ENCODE measurements at places on chromosomes 16 and 17.

DNA sequence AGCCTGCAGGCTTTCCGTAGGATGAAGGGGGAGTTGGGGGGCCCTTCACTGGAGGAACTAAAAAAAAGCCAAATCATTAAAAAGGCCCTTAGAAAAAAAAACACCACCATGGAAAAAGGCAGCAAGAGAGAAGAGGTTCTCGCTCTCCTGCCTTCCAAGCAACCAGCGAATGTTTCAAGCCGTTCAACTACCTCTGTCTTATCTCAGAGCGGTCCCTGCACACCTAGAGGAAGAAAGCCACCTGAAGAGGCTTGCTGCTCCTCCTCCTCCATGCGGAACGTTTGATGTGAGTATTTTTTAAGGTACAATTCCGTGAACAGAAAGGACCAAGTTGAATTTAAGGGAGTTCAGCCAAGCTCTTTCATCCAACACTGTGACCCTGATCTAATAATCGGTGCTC is 9.2 kb downstream of the NXN start:
- DNase-seq = no peak

- peak; percentile 50 for DNase-seq
Measured at GRCh38 chr17:12627781-12628451, 37.8 kb upstream of the MYOCD start.

DNA sequence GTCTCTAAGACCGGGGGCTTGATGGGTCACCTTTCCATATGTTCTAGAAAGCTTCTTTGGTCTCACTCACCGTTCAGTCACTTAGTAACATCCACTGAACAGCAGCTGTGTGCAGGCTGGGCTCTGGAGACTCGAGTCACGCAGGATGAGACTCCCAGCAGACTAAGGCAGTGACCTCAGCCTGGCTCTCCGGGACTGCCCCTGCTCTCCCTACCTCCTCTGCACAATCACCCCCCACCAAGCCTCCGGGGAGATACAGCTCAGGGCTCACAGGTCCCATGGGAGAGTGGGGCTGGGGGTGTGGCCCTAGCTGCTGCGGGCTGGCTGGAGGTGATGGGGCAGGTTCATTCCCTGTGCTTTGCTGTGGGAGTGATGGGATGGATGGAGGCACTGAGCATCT is 14.1 kb downstream of the FLYWCH2 start:
- DNase-seq = no peak

DNA sequence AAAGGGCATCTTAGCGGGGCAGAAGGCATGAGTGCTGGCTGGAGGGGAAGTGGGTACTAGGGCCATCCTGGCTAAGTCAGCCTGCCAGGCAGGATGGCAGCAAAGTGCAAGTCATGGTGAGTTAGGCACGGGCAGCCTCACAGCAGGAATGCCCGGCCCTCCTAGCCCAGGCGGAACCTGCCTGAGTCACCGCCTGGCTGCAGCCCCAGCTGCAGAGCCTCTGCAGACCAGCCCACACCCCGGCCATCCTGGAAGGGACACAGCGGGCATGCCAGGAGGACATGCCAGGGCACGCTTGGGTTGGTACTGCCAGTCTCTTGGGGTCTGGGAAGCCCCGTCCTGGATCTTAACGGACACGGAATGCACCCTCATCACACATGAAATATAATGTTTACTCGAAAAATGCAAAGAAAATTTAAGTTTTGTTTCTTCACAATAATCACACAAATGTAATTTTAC is 5.0 kb upstream of the ALDH3A1 start:
- peak; percentile 85 for DNase-seq

GRCh38 chr16:80802138-80802537 is 2.3 kb downstream of the CDYL2 start:
- no peak for DNase-seq

All from EL (cell line).